ENCODE measurements at places on chromosomes 1 and 21.

- no peak for DNase-seq
Measured at GRCh38 chr1:213440766-213441165, 389.7 kb downstream of the RPS6KC1 start.

GRCh38 chr1:184310157-184310819 lies 76.5 kb upstream of the C1orf21 start:
- DNase-seq = no peak

DNA sequence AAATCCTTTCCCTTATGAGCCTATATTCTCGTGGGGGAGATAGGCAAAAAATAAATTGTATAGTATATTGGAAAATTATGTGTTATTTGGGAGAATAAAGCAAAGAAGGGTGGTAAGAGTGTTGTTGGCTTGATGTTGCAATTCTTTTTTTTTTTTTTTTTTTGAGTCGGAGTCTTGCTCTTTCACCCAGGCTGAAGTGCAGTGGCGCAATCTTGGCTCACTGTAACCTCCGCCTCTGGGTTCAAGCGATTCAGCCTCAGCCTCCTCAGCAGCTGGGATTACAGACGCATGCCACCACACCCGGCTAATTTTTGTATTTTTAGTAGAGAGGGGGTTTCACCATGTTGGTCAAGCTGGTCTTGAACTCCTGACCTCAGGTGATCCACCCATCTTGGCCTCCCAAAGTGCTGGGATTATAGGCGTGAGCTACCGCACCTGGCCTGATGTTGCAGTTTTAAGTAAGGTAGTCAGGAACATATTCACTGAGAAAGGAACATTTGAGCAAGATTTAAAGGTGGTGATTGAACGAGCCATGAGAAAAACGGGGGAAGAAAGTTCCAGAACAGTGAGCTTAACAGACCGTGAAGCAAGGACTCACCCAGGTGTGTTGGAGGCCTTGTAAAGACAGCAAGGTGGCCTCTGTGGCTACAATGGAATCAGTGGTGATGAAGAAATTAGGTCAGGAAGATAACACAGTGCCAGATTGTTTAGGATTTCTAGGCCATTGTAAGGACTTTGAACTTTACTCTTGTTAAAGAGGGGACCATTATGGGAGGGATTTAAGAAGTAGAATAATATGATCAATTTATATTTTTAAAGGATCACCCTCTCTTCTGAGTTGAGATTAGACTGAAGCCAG lies 45.8 kb downstream of the RPRD2 start:
- DNase-seq = no peak

DNA sequence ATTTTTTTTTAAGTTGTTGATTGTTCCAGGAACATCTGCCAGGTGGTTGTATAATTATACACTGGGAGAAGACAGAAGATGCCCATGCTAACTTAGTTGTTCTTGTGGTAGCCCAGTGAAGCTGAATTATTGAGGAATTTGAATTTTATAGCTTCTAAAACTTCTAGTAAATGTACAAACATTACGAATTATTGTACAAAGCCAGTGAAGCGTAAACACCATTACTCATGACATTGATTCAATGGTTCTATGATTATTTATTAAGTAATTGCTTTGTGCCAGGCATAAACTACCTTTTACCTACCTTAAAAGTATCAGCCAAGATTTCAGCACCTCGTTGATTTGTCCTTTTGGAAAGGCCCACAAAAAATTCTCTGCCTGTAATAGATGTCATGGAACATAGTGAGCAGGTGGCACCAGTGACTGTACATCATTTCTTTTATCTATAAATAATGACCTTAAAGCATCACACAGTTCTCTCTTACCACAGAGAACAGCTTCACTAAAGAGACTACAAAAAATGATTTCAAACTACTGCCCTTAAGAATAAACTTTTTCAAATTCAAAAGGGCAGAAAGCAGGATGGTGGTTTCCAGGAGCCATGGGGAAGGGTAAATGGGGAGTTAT lies 74.9 kb upstream of the BCL10 start:
- DNase-seq = no peak

GRCh38 chr1:53735681-53736080 lies 3.3 kb downstream of the GLIS1 start:
- DNase-seq = no peak

- DNase-seq = no peak
Measured at GRCh38 chr1:23543707-23544443, 12.8 kb upstream of the E2F2 start.

DNA sequence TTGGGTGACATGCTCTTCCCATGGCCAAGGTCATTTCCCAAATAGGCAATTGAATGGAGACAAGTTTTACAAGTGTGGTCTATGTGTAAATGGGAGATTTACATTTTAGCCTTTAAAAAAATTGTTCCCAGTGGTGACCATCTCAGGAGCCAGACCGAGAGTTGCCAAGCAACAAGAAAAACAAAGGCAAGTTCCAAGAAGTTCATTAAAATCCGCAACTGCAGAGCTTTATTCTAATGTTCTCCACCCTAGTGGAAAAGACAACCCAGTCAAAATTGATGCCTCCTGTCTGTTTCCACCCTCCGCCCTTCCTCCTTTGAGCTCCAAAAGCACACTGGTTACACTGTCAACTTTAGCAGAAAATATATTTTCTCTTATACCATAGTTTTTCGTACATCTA lies 33.2 kb upstream of the CD55 start:
- no peak for DNase-seq

- no peak for DNase-seq
Measured at GRCh38 chr1:97524211-97524610, 396.6 kb downstream of the DPYD start.

DNA sequence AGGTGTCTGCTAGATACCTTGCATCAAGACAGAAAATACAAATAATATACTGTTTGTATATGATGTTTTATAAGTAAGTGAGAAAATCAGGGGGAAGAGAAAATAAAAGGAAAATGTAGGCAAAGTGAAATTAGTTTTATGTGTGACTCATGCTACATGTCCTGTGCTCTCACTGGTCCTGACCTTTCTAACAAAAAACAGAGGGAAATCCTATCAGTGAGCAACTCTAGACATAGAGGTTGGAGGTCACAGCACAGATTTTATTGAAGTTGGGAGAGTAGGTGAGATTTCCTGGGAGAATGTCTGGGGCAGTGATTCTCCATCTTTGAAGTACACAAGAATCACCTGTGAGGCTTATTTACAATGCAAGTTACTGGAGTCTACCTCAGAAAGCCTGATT lies 9.5 kb downstream of the SCCPDH start:
- DNase-seq = no peak

DNA sequence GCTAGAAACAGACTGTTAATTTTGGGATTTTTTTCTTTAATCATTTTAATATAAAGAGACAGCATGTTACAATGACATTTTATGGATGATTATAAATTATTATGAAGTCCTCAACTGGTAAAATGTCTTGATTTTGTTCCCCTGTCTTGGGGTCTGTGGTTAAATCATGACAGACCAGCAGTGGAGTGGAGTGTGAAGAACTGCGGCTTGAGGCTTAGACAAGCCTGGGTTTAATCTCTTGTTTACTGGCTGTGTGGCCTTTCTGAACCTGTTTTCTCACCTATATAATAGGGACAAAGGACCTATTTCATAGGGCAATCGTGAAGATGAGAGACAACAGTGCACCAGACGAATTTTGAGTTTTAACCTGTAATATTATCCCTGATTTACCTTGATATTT lies 1.8 kb upstream of the UMODL1 start:
- DNase-seq = no peak

DNA sequence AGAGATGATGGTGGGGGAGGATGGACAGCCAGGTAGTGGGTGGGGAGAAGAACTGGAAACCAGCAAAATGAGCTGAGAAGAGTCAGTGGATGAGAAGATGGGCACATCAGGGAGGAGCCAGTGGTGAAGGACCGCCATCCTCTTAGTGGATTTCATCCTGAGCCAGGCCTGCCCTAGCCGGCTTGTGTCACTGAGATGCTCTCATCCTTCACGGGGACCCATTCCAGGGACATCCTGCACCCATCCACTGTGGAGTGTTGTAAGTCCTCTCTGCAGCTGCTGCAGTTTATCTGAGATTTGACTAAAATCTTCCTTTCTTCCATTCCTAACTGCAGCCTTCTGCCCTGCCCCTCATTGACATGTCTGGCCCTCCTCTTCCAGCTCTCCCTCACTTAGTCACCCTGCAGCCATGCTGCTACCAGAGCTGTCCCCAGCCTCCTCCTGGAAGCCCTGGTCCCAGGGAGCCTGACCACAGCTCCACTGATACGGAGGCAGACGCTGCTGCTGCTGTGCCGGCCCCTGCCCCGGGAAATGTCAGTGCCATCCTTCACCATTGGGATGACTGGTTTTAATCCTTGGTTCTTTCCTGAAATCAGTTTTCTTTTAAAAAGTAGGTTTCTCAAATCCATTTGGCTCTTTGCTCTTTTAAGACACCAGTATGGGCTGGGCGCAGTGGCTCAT lies 33.2 kb downstream of the STUM start:
- DNase-seq = peak; percentile 37

- DNase-seq = no peak
Measured at GRCh38 chr1:26771643-26772321, 16.0 kb upstream of the PIGV start.

- DNase-seq = no peak
Measured at GRCh38 chr1:54107131-54107530, 45.7 kb downstream of the CDCP2 start.

- no peak for DNase-seq
Measured at GRCh38 chr1:41351262-41352151, 9.7 kb upstream of the FOXO6 start.

DNA sequence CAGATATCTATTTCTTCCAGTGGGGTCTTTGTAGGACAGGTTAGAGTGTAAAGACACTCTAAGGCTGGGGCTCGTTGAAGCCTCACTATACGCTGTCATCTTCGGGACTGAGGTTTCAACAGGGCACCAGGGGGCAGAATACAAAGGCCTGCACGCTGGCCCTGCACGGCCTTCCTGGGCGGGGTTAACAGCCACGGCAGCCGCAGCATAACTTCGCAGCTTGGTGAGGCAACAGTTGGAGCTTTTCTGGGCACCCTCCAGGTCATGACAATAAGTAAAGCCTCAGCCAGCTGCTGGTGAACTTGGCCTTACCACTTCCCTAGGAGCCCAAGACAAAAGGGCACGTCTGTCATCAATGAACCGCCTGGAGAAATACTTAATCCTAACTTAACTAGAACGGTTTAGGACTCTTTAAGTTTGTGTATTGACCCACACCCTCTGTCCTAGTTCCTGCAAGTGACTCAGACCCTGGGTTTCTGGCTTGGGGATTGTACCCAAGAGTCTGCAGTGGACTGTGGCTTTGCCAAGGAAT lies 2.3 kb upstream of the RUNX1 start:
- peak; percentile 96 for DNase-seq

GRCh38 chr1:110426854-110427253 lies 19.4 kb upstream of the LAMTOR5 start:
- DNase-seq = peak; percentile 81

DNA sequence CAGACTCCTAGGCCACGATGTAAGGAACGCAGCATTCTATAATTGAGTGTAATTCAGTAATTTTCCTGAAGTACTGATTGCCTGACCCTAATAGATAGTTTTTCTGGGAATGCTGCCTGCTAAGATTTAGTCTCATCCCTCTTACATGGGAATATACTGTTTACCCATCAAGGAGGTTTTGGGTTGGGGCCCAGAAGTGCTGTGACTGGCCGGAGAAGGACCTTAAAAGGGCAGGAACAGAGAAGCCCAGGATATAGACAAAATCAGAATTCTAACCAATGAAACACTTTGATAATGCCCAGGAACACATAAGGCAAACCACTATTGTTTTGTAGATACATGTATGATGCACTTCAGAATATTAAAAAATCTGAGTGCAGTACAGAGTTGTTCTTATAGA lies 111.6 kb downstream of the RGS2 start:
- DNase-seq = no peak

DNA sequence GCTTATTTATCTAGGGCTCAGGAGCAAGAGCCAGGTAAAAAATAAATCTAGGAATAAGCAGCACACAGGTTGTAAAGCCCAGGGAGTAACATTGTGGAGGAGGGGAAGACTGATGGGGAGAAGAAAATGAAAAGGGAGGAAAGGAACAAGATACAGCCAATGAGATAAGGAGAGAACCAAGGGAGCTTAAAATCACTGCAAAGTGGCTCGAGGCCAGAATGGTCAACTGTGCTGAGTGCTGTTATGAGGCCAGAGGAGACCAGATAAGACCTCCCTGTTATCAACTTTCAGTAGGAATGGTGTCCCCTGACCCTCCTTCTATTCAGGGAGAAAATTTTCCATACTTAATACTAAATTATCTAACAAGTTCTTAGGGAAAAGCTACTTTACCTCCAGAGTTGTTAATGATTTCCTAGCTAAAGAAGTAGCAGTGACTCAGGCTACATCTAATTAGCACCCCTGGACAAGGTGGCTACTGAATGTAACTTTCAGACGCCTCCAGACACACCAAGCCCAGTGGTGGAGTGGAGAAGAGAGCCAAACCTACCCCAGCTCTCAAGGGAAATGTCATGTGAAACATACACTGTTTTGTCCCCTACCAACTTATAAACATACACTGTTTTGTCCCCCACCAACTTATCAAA lies 25.5 kb downstream of the ENAH start:
- no peak for DNase-seq

DNA sequence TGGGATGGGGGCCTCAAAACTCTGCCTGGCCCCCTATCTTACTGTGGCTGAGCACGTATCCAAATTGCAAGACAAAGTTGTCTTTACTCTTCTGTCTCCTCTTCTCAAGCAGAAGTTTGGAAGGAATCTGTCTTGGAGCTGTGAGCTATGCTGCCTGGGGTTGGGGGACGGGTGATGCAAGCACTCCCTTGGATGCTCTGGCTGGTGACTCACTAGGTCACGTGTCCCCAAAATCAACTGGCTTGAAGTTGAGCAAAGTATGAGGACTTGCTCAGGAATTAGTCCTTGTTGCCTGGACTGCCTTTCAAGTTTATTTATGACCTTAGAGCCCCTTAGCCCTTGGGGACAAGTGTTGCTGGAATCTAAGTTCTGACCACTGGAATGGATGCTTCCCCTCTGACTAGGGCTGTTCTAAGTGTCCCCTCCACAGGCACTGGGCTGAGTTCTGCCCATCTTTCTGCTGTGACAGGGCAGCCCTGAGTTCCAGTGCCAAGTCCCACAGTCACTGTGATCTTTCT lies 269.5 kb downstream of the HHAT start:
- no peak for DNase-seq

- no peak for DNase-seq
Measured at GRCh38 chr1:111768023-111768422, 12.3 kb downstream of the DDX20 start.

DNA sequence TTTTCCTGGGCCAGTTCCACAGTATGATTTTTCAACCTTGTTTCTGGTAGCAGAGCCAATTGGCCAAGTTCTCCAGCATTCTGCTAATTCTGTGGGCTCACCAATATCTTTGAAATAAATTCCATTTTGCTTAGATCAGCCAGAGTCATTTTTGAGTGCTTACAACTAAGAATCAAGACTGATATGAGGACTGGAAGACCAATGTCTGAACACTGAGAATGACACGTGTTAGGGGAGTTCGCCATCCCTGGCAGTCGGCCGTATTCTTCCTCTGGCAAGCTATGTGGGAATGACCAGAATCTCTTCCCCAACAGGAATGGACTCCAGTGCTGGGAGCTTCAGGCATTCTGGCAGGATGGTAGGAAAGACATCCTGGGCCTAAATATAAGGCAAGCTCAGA lies 4.9 kb upstream of the TENT5C start:
- no peak for DNase-seq

GRCh38 chr1:143689781-143690180 lies 282.0 kb downstream of the FAM72C start:
- DNase-seq = no peak

GRCh38 chr1:6923012-6923411 lies 137.8 kb downstream of the CAMTA1 start:
- DNase-seq = no peak

GRCh38 chr1:19240673-19241538 lies 10.4 kb downstream of the EMC1 start:
- peak; percentile 88 for DNase-seq

Data from spleen (tissue), 13 donors.